Stimulated activated naive CD8-positive, alpha-beta T cell treated with anti-CD3 and anti-CD28 coated beads, Interleukin-15, Interleukin-2, amounts not matched to agents 100 U/mL and 50 U/mL, for 24 hours (primary cell): ENCODE measurements at places on chromosomes 7 and 10.
A peak's percentile ranks its signal among the peaks of the same experiment; 100 is the strongest.

DNA sequence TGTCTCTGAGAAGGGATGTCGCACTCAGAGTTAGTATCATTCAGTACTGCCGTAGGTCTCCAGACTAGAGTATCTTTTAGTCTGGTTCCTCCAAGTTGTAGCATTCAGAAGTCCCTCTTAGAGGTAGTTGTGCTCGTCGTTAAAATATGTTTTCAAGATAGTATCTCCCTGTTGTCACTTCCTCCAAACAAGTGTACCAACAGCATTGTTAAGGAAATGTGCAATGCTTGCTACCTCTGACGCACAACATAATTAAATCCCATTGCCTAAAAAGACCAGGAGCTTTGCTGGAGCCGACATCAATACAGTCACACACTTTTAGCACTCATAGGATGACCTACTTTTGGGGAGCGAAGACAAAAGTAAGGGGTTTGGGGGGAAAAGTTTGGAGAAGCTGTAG lies 80.0 kb upstream of the STK17A start:
- DNase-seq, result no peak

- no peak for DNase-seq
These were observed 337.8 kb downstream of the PARD3 start for GRCh38 chr10:34477249-34477648.

DNA sequence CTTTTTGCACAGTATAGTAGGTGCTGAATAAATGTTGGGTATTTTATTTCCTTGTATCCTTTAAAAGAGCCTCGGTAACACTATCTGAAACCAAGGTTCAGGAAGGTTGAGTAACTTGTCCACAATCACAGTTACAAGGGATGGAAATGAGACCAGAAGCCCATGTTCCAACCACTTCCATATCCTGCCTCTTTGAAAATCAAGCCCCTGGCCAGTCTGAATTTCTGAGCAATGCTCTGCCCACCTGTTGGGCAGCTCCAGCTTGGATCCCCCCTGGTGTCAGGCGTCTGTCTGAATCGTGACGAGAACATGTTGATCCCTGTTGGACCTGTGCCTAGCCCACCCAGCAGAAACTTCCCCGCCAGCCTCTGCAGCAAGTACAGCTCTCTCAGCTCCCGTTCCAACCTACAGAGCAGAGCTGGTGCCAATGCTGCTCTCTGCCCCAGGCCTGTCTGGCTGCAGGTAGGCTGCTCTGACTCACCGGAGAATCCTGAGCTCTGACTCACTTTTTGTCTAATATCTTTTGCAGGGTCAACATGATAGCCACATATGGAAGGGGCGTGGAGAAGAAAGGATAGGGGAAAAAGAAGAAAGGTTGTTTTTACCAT lies 595.5 kb downstream of the INHBA start:
- DNase-seq, result no peak

DNA sequence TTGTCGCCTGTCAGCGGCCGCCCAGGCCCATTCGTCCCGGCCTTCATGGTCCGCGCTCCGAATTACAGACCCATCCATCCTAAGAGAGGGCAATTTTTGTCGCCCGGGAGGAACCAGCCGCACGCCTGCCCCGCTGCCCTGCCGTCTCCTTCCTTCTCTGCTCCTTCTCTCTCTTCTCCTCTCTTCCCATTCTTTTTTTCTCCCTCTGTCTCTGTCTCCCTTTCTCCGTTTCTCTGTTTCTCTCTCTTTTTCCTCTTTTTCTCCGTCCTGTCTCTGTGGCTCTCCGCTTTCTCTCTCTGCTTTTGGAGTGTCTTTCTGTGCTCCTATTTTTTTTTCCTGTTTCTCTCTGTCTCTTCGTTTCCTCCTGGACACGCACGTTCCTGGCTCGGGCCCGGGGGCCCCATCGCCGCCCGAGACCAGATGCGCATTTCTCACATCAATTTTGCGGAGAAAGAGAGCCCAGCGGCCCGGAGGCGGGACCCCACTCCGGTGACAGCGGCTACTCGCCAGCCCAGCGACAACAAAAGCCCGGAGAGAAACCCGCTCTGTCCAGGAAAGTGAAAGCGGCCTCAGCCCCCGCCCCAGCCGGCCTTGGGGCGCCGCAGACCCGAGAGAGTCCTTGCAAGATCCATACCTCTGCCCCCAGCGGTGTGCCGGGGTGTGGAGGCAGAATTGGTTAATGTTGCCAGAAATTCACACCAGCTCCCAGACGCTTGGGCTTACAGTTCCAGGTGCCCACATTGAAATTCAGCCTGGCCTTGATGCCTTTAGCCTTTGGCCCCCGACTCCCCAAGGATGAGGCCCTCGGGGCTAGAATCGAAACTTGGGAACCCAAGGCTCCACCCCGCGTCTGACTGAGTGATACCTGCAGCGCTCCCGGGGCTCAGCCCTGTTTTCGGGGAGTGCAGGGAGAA lies 4.1 kb downstream of the LBX1 start:
- no peak for DNase-seq

DNA sequence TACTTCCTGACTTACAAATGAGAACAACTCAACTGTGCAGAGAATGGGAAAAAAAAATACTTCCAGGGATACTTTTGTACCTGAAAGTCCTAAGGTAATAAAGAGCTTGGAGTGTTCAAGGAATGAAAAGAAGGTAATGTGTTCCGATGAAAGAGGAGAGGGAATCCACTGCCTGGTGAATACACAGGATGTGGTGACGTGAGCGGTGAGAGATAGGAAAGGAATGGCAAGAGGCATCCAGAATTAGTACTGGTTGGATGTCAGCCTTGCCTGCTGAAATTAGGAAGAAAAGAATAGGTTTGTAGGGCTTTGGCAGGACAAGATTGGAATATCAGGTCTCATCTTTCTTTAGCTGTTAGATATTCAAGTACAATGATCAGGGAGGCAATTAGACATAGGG lies 347.7 kb downstream of the POM121L12 start:
- no peak for DNase-seq

- DNase-seq, result no peak
These were observed 1028.3 kb downstream of the SORCS1 start for GRCh38 chr10:106136175-106136574.

DNA sequence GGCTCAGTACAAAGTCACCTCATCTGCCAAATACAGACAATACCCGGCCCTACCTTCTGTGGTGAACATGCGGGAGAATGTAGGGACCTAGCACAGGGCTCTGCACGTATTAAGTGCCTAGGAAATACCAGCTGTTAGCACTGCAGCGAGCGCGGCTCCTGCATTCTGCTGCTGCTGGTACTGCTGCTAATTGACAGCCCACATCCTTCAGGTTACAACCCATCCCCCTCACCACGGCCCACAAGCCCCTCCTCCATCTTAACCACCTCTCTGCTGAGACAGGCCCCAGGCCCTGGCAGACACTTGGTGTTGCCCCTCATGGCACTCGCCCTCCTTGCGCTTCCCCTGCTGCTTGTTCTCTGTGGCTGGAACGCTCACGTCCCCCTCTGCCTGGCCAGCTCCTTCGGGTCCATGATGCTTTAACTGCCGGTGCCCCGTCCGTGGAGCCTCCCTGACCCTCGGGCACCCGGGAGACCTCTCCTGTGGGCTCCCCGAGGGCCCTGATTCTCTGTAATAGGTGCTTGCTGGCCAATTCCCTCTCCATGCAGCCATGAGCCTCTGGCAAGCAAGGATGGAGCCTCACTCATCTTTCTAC lies 53.3 kb upstream of the LOXL4 start:
- DNase-seq, result no peak

GRCh38 chr7:24657980-24658379 lies 84.7 kb downstream of the PALS2 start:
- no peak for DNase-seq

DNA sequence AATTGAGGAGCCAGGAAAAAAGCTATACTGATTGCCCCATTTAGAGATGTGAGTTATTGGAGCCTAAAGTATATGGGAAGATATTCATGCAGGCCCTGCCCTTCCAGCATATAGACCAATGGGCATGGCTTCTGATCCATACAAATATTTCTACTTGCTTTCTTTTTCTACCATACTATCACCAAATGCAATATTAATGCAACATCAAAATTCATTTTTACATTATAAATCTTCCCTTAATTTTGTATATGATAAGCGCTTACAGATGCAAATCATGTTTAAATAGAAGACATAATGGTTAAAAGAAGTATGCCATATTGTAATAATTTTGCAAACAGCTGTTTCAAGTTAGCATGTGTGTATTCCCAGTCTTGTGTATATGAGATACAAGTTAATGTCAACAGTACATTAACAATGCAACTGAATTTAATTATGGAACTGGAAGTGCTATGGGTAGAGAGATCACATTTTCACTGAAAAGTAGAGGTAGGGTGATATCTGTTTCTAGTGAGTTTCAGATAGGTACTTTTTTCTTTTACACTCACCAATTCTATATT lies 24.6 kb upstream of the WNT16 start:
- DNase-seq, result no peak

GRCh38 chr10:89301721-89302445 lies at the start of gene IFIT2:
Gene IFIT2, plus strand, starts transcription at chr10:89302046. Its CDS starts 78 bp downstream, at chr10:89302124.
- DNase-seq, result peak; percentile 14

DNA sequence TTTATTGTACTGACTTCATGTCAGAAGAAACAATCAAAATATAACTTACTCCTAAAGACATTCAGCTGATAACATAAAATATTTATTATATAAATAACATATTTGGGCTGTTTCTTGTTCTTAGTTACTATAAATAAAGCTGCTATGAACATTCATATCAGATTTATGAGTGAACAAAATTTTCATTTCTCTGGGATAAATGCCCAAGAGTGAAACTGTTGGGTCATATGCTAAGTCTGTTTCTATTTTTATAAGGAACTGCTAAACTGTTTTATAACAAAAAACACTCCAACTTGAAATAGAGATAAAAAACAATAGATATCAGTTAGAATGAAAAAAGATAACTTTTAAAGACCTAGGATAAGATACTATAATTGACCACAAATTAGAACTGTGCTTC lies 26.5 kb upstream of the CC2D2B start:
- DNase-seq, result no peak

DNA sequence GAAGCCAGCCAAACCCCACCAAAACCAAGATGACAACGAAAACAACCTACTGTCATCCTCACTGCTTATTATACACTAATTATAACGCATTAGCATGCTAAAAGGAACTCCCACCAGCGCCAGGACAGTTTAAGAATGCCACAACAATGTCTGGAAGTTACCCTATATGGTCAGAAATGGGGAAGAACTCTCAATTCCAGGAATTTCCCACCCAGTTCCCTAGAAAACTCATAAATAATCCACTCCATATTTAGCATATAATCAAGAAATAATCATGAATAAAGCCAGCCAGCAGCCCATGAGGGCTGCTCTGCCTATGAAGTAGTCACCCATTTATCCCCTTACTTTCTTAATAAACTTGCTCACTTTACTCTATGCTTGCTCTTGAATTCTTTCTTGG lies 20.8 kb downstream of the MICU1 start:
- no peak for DNase-seq

GRCh38 chr10:119750391-119751230 lies 24.8 kb downstream of the INPP5F start:
- peak; percentile 58 for DNase-seq

GRCh38 chr7:92498557-92498956 lies 20.8 kb upstream of the ERVW-1 start:
- DNase-seq, result no peak

DNA sequence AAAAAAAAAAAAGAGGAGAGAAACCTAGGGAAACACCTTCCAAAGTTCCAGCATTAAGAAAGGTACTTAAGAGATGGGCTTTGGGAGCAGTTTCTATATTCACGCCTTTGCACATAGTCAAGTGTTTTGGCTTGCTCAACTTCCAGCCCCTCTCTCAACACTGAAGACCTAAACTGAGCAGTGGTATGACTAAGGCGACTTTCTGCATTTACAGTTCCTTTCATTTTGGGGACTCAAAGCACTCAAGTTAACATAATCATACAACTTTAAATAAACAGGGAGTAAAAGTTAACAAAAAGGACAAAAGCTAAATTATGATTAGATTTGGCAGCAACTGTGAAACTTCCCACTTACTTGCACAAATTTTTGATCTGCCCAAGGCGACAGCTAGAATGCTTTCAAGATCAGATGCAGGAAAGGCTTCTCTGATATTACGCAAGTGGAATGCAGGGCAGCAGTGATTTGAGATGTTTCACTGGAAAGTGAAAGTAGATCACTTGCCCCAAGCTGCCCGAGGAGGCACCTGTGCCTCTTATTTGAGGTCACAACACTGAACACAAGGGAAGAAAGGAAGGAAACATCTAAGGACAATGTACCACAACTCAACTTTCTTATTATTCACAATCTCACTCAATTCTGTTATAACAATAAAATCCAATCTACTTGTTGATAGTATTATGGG lies 199.5 kb downstream of the SKAP2 start:
- peak; percentile 7 for DNase-seq

- no peak for DNase-seq
These were observed 95.3 kb downstream of the ELFN1 start for GRCh38 chr7:1765336-1765735.

DNA sequence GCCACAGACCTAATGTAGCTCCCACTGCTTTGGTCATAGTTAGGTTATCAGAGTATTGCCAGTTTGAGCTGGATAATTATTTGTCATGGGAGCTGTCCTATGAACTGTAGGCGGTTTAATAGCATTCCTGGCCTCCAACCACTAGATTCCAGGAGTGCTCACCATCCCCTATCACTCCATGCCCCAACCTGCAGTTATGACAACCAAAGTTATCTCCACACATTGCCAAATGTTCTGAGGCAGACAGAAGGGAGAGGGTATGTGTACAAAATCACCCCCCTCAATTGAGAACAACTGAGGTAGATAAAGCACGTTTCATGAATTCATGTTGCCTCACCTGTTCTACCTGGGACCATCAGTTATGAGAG lies 119.0 kb upstream of the CACUL1 start:
- DNase-seq, result no peak

- DNase-seq, result peak; percentile 22
These were observed 42.5 kb upstream of the BTRC start for GRCh38 chr10:101311185-101312066.

GRCh38 chr7:140674899-140675701 lies 2.4 kb downstream of the ADCK2 start:
- DNase-seq, result no peak

DNA sequence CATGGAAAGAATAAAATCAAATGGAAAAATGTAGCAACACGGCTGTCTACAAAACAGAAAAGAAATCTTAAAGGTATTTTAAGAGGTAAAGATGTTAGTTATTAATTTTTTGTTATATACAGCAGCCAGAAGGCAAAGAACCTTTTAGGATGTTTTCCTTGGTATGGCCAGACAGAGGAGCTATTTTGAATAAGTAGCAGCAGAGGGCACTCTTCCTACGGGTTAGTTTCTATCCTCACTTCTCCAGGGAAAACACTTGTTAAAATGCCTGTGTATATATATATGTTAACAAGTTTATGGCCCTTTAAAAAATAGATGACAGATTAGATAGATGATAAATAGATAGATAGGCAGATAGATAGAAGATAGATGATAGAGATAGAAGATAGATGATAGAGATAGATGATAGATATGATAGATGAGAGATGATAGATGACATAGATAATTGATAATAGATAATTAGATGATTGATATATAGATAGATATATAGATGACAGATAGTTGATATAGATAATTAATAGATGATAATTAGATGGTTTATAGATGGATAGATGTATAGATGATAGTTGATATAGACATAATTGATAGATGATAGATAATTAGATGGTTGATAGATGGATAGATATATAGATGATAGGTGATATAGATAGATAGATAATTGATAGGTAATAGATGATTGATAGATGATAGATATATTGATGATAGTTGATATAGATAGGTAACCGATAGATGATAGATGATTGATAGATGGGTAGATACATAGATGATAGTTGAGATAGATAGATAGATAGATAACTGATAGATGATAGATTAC lies 57.8 kb upstream of the WIPF3 start:
- no peak for DNase-seq

- no peak for DNase-seq
These were observed 23.4 kb downstream of the ENTPD7 start for GRCh38 chr10:99682752-99683151.
